Nasal cavity respiratory epithelium epithelial cell of viscerocranial mucosa (primary cell): ENCODE measurements at places on chromosomes 6 and 20. TPM values are rescaled to one million over a fixed set of nuclear protein-coding genes. Genes with fewer than 3 reads are reported as not detected.

BCAS1 gene
- total RNA-seq = under 0.01 and 0.85 TPM in 2 replicates

OPN5 gene
- total RNA-seq = under 0.01 TPM in 1 of 2 replicates, not detected in the other

LGSN gene
- total RNA-seq = not detected in 2 replicates

ELMO2 gene
- 19.8 and 43.9 TPM in 2 replicates for total RNA-seq

GINS1 gene
- total RNA-seq = 2.2 and 2.4 TPM in 2 replicates

ADGRF5 gene
- total RNA-seq = not detected in 2 replicates

TFAP2D gene
- not detected in 2 replicates for total RNA-seq

C6orf132 gene
- 35.9 and 43.1 TPM in 2 replicates for total RNA-seq

FOXF2 gene
- 0.68 TPM in 1 of 2 replicates, not detected in the other for total RNA-seq

RARS2 gene
- 32.1 and 32.3 TPM in 2 replicates for total RNA-seq

ZC3H12D gene
- 0.07 TPM in 1 of 2 replicates, not detected in the other for total RNA-seq

PDYN gene
- not detected in 2 replicates for total RNA-seq

RSPO3 gene
- total RNA-seq = not detected in 2 replicates

RSPH9 gene
- under 0.01 and 0.07 TPM in 2 replicates for total RNA-seq

PGC gene
- not detected in 2 replicates for total RNA-seq
